Neural crest cell (in vitro differentiated cells): ENCODE measurements at places on chromosomes 5 and 9. TPM values are rescaled to one million over a fixed set of nuclear protein-coding genes. Genes with fewer than 3 reads are reported as not detected.

- no peak for DNase-seq
These were observed 60.9 kb upstream of the ORM1 start for GRCh38 chr9:114261987-114262386.

DNA sequence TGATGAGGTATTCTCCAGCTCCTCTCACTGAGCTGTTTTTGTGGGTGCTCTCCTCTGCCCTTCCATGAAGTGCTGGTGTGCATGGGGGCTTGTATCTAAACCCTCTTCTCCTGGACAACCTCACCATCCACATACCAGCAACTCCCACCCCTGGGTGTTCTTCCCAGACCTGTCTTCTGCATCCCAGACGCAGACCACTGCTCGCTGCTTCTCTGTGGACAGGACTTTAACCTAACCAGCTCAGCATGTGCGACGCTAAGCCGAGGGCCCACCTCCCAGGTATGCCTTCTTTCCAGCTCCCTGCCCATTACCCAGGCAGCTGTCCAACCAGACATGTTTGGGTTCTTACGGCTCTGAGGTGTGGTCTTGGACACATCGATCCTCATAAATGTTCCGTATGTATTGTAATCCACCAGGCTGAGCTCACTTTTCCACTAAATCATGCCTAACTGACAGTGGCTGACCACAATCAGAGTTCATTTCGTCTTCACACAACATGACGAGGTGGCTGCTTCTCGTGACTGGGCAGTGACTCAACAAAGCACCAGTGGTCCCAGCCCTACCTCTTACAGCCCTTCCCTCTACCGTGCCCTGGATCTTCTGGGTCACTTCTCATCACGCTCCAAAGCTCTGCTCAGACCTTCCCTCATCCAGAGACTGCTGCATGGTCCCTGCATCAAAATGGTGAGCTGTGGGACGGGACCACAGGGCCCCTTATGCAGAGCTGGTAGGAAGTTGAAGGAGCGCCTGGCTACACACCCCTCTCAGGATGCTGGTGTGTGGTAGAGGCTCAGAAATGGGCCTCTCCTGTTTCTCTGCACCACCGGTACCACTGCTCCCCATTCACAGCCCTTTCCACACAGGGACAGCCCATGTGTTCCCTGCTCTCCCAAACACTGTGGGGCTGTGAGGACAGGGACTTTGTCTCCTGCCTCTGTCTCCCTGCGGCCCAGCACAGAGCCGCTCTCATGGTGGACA lies 9.6 kb upstream of the PTGES2 start:
- no peak for DNase-seq

GRCh38 chr5:59246145-59246869 lies 647.2 kb downstream of the PDE4D start:
- no peak for DNase-seq

GRCh38 chr9:95268681-95269080 lies 48.8 kb downstream of the FANCC start:
- no peak for DNase-seq

GRCh38 chr9:15344191-15344590 lies 37.2 kb upstream of the TTC39B start:
- no peak for DNase-seq

GRCh38 chr5:119409235-119409815 lies 43.0 kb upstream of the HSD17B4 start:
- DNase-seq, result no peak

- no peak for DNase-seq
These were observed 6.8 kb upstream of the ZNF79 start for GRCh38 chr9:127417131-127418036.

DNA sequence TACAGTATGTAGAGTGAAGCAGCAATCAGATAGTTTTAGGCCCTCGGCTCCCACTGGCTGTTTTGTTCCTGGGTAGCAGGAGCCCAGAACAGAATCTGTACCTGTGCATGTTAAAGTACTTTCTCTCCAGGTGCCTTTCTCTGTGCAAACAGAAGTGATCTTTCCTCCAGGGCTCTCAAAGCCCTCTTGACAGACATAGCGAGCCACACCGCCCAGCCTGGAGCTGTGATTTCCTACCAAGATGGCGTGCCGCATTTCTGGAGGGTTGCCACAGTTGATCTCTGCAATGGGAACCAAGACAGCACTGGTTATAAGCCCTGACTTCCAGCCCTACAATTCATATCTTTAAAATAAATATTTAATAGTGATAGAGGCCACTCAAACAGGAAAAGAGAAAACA lies 50.9 kb downstream of the SUSD1 start:
- DNase-seq, result no peak

DNA sequence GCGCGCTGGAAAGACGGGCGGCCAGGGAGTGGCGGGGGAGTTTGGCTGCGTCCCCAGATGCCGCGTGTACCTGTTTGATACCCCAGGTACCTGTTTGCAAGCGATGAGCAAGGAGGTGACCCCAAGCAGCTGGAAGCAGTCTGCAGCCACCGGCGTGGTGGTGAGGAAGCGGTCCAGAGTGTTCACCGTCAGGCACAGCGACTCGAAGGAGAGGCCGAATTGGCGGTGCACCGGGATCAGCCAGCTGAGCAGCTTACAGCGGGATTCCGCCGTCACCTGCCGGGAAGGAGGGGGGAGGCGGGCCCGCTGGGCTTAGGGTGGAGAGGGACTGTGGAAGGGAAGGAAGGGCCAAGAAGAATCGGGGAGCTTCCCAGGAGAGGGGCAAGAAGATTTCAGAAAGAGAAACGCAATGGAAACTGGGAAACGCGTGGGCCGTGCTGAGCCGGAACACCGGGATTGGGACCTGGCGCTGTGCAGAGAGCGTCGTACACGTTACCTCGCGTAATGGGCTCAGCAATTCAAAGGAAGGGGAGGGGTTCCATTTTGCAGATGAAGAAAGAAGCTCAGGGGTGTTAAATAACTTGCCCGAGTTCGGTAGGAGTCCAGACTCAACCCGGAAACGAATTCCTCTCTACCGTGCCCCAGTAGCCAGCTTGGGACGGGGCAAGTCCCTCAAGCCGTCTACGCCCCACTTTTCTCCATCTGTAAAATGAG lies 980 bp downstream of the CCNO start:
- peak; percentile 16 for DNase-seq

DNA sequence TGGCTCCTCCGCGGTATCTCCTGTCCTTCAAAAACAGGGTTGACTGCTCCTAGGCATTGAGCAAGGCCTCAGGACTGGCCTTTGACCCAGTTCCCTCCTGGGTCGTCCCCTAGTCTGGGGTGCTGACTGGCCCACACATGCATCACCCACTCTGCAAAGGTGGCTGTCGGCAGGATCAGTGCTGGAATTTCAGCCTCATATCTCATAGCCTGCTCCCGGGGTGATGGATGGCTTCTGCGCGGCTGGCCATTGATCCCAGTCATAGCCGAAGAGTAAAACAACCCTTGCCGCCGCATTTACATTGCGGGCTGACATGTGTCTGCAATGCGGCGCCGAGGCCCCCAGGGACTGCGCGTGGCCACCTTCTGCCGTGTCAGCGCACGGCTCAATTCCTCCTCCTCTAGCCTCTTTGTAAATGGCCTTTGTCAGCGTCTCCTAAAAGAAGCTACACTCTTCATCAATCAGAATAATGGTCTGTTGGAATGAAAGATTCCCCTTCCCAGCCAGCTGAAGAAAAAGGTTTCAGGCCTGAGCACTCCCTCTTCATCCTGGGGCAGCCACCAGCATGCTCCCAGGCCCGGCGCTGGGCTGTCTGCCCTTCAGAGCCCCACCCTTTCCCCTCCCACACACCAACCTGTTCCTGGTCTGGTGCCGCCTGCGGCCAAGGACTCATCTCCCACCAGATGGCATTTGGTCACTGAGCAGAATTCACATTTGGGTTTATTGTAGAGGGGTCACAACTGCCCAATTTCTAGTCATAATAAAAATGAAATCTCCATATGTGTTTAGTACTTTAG lies 159.0 kb downstream of the PJA2 start:
- no peak for DNase-seq

DNA sequence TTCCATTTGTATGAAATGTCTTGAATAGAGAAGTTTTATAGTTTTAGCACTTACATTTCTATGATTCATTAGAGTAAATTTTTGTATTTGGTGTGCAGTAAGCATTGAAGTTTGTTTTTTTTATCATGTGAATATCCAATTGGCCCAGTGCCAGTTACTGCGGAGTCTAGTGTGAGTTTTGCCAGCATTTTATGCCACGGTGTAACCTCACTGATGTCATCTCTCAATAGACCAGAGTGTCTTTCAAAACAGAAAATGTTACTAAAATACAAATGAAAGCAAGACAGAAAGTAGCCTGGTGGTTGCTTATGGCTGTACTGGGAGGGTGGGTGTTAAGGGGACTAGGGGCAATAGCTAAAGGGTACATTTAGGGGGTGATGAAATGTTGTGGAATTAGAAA lies 62.8 kb downstream of the IPPK start:
- DNase-seq, result no peak

GRCh38 chr5:135248801-135249231 lies 150.2 kb downstream of the MACROH2A1 start:
- no peak for DNase-seq

GRCh38 chr5:34867660-34868059 lies 28.7 kb downstream of the TTC23L start:
- no peak for DNase-seq

- DNase-seq, result no peak
These were observed 399.2 kb upstream of the KIF2A start for GRCh38 chr5:61906820-61907219.

- no peak for DNase-seq
These were observed 1.8 kb downstream of the MCTP1 start for GRCh38 chr5:95283022-95283615.

DNA sequence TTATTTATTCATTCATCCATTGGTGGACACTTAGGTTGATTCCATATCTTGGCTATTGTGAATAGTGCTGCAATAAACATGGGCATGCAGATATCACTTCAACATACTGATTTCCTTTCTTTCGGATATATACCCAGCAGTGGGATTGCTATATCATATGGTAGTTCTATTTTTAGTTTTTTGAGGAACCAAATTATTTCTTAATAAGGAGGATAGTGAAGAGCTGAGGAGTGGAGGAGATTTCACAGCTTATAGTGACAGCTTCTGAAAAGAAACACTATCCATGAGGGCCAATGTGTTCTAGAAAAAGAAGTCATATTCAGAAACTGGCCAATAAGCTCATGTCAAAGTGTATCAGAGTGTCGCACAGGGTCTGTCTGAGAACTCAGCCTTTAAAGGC lies 183.3 kb downstream of the SEC61B start:
- DNase-seq, result no peak

- no peak for DNase-seq
These were observed 90.3 kb downstream of the ARHGEF28 start for GRCh38 chr5:73716284-73716808.

- DNase-seq, result no peak
These were observed 606.6 kb downstream of the ELAVL2 start for GRCh38 chr9:23219471-23219870.

DNA sequence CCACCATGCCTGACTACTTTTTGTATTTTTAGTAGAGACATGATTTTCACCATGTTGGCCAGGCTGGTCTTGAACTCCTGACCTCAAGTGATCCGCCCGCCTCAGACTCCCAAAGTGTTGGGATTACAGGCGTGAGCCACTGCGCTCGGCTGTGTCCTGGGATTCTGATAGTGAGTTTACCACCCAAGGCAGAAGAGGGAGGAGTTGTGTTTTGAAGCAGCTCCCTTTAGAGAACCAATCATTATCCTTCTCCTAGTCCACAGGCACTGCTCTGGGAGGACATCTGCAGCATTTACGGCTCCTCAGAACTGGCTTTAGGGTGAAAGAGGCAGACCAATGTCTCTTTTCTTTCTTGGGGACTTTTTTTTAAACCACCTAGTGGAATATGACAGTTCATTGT lies 5.7 kb downstream of the C9orf152 start:
- DNase-seq, result no peak

DNA sequence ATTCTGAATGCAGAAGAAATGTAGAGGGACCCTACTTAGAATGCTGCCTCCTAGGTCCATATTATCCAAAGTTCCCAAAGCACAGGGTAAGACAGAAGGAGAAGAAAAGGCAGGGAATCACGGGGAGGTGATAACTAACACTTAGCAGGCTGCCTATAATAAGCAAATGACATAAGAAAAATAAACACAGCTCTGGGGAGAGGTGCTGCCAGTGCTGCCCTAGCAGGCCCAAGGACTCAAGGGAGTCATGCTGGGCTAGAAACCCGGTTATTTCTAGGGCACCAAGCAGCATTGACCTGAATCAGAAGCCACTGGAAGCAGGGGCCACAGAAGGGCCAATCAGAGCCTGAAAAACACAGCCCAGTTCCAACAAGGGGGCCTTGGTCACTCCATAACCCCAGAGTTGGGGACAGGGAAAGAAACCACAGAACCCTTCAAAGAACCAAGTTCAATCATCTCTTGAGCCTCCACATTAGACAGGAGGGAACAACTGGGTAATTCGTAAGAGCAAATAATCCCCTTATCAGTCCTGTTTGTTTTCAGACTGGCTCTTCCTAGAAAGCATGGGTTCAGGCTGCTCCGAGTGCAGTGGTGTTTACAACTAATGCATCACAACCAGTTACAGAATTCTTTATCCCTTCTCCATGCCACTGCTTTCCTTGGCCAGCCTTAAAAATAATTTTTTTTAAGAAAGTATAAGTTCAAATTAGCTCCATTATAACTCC lies 24.0 kb downstream of the NRG2 start:
- DNase-seq, result no peak

DNA sequence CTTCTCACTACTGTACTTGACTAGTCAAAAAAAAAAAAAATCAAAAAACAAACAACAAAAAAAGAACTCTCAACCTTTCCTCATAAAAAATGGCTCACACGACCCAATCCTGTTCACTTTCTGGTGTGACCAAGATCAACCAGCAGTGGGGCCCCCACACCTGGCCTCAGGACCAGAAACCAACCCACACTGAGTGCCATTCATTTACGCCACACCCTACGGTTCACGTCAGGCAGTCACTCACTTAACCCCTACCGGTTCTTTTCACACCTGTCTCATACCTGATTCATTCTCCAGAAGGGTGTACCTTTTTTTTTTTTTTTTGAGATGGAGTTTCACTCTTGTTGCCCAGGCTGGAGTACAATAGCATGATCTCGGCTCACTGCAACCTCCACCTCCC lies 5.7 kb downstream of the SUSD1 start:
- no peak for DNase-seq

- no peak for DNase-seq
These were observed 32.9 kb downstream of the NDUFS6 start for GRCh38 chr5:1834022-1834551.

GRCh38 chr5:141969783-141970771 lies 1.2 kb downstream of the RNF14 start:
- DNase-seq, result no peak

DNA sequence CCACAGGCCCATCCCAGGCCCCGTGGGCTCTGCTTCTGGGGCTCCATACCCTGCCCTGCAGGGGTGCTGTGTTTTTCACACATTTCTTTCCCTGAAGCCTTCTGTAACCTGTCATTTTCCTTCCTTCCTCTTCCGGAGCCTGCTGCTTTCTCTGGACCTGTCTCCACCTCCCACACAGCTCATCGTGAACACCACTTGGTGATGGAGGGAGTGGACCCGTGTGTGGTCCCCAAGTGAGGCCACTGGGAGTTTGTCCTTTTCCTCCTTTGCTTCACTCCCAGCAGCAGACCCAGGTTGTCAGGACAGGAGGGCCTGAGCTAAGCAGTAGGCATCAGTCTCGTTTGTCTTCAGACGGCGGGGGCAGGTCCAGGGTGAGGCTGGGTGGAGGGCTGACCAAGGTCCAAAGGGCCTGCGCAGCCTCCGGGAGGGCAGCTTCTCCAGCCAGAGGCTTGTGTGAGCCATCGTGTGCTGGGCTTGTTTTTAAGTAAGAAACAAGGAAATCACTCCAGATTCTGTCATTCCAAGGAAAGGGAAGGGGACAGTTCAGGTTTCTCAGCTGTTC lies 5.8 kb upstream of the POMT1 start:
- no peak for DNase-seq

GRCh38 chr9:132230605-132231004 lies 68.7 kb downstream of the NTNG2 start:
- no peak for DNase-seq

PTCH1 gene
- 70.8 and 75.6 TPM in 2 replicates for total RNA-seq

HMMR gene
- total RNA-seq, result 38.5 and 44.4 TPM in 2 replicates

DDX4 gene
- not detected in 2 replicates for total RNA-seq

GCNT4 gene
- 0.39 and 0.56 TPM in 2 replicates for total RNA-seq
